ENCODE measurements at places on chromosomes 1 and 21. TPM values are rescaled to one million over a fixed set of nuclear protein-coding genes. Genes with fewer than 3 reads are reported as not detected.

Gene CDA
- not detected for total RNA-seq

DNA sequence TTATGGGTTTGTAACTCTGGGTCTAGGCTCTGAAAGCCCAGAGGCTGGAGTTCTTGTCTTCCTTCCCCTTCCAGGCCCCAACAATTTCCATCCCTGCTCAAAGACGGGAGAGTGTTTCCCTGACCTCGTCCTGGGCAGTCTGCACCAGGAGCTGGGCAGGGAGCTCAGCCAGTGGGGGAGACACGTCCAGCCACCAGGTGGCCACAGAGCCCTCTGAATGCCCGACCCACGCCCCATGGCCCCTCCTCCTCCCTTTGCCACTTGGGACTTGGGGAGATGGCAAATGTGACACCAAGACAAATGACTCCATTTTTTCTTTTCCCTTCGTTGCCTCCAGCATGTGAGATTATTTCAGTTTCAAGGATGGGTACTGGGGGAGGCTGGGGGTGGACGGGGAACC is 159.9 kb upstream of the AJAP1 start:
- H3K27ac ChIP-seq, result no peak overlapping the region
- H3K4me1 ChIP-seq, result no peaks in the 10 kb centered on the region
- no peaks in the 10 kb centered on the region for H3K36me3 ChIP-seq
- no peak for DNase-seq

Gene MPZ
- total RNA-seq, result 9.5 TPM

- no peaks in the 10 kb centered on the region for H3K27me3 ChIP-seq
- peaks cover 30% of the 10 kb centered on the region for H3K36me3 ChIP-seq
- no peak for DNase-seq
- H3K4me3 ChIP-seq, result no peak overlapping the region
Observed at GRCh38 chr1:32825181-32825580, 7.7 kb downstream of the S100PBP start.

All from activated naive CD8-positive, alpha-beta T cell treated with anti-CD3 and anti-CD28 coated beads, Interleukin-2, amount 10 ng/mL, durations not matched to agents 7 days and 5 days (primary cell).